ENCODE measurements at places on chromosomes 2 and 18.

- no peak for DNase-seq
Observed at GRCh38 chr2:127361929-127362885, 25.6 kb downstream of the MAP3K2 start.

DNA sequence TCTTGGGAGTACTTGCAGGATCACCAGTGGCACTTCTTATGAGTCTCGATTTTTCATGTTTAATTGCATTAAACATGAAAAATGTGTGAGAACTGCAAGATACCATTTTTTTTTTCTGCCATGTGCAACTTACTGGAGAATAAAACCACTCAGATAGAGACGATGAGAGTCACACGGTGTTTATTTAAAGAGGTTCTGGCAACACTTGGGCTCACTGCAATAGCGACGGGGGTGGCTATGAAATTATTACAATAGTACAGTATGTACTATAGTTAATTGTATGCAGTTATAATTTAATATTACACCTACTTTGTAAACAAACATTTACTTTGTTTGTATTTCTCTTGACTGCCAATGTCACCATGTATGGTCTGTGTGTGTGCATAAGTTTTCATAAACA, 479.8 kb downstream of the NUP35 start:
- DNase-seq: no peak

GRCh38 chr2:179860255-179861026, 971 bp downstream of the ZNF385B start:
- no peak for DNase-seq

DNA sequence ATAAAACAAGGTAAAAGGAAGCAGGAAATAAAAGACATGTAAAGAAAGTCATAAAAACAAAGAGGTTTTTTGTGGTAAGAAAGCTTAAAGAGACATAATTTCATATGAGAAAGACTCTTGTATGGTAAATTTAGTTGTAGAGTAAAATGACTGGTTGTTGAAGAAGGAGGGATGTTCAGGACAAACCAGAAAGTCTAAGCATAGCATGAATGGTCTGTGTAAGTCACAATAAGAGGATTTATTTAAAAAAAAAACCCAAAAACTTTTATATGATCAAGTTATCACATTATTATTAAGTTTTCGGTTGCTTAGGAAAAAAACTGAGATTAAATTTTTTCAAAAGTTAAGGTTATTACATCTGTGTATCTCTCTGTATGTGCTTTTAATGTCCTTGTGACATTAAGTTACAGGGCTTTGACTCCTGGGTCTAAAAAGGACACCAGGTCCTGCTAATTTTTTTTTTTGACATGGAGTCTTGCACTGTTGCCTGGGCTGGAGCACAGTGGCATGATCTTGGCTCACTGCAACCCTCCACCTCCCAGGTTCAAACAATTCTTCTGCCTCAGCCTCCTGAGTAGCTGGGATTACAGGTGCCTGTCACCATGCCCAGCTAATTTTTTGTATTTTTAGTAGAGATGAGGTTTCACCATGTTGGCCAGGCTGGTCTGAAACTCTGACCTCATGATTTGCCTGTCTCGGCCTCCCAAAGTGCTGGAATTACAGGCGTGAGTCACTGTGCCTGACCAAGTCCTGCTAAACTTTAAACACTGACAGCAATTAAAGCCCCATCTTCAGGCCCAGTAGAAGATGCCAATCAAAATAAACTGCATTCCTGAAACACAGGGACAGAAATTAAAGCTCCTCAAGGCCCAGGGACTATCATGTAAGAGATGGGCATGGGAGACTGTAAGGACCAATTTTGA, 14.2 kb upstream of the OXER1 start:
- DNase-seq: no peak

GRCh38 chr2:28631514-28632206, 120.0 kb upstream of the PPP1CB start:
- peak; percentile 23 for DNase-seq

- no peak for DNase-seq
Observed at GRCh38 chr2:167992278-167992677, 255.1 kb downstream of the STK39 start.

- DNase-seq: no peak
Observed at GRCh38 chr2:201357221-201357620, at the start of gene FLACC1. FLACC1 (minus strand) TSS chr2:201357345; CDS start chr2:201351404, 5,941 bp downstream.

- DNase-seq: no peak
Observed at GRCh38 chr2:146370826-146371225, 1474.0 kb upstream of the ACVR2A start.

GRCh38 chr18:38007676-38008330, 442.2 kb upstream of the CELF4 start:
- no peak for DNase-seq

DNA sequence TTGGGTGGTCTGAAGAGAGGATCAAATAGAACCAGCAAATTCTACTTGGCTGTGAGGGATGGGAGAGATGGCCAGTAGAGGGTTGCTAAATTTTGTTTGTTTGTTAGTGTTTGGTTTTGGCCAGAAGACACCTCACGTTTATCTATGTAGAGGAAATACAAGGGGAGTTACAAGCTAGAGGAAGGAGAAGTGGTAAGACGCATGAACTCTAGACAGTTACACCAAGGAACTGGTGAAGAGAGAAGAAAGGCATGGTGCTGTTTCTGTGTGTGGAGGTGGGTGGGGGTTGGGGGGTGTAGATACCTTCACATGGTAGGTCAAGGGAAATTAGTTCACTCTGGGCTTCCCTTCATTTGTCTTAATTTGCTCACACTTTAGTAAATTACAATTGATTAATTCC, 25.6 kb downstream of the RASGRP3 start:
- no peak for DNase-seq

- DNase-seq: no peak
Observed at GRCh38 chr2:152376385-152376784, 41.4 kb downstream of the FMNL2 start.

DNA sequence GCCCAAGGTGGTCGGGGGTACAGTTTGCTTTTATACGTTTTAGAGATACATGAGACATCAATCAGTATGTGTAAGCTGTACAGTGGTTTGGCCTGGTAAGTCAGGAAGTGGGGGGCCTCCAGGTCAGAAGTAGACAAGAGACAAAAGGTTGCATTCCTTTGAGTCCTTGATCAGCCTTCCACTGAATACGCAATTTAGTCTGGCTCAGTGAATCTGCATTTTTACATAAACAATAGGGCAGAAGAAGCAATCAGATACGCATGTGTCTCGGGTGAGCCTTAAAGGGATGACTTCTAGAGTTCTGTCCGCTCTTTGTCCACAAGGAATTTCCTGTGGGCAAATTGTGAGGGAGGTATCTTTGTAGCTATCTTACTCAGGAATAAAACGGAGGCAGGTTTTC, 87.2 kb downstream of the SOWAHC start:
- no peak for DNase-seq

All from activated naive CD4-positive, alpha-beta T cell treated with anti-CD3 and anti-CD28 coated beads, Interleukin-2, amount 50 U/mL, for 72 hours (primary cell).